ENCODE measurements at places on chromosomes 13 and 19.

DNA sequence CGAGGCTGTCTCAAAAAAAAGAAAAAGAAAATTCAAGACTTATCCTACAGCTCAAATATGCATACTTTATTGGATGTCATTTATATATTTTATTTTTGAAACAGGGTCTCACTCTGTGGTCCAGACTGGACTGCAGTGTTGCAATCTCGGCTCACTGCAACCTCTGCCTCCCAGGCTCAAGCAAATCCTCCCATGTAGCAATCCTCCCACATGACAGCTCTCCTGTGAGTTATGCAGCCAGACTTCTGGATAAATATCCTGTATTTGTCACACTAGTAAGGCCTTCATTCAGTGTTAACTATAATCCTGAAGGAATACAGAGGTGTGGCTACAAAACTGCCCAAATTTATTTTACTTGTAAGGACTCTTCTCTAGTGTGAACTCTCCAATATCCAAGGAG lies 7.2 kb downstream of the ZNF552 start:
- DNase-seq = no peak

DNA sequence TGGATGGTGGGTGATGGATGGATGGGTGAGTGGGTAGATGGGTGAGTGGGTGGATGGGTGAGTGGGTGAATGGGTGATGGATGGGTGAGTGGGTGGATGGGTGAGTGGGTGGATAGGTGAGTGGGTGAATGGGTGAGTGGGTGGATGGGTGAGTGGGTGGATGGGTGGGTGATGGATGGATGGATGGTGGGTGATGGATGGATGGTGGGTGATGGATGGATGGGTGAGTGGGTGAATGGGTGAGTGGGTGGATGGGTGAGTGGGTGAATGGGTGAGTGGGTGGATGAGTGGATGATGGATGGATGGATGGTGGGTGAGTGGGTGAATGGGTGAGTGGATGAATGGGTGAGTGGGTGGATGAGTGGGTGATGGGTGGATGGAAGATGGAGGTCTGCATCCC lies 2.8 kb downstream of the SMIM24 start:
- DNase-seq = no peak

DNA sequence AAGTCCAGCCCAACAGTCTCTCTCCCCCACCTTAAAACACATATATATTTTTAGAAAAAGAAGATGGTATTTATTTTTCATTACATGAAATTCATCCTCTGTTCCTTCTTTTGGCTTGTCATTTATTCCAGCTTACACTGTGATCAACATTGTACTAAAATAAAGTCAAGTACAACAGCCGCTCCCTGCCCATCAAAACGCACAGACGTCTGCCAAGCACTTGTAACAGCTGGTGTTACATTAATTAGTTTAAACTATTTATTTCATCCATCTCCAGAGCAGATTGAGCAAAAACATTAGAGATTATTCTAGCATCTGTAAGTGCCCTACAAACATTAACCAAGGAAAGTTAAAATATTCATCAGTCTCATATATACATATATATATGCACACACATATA lies 350.5 kb downstream of the DACH1 start:
- no peak for DNase-seq

DNA sequence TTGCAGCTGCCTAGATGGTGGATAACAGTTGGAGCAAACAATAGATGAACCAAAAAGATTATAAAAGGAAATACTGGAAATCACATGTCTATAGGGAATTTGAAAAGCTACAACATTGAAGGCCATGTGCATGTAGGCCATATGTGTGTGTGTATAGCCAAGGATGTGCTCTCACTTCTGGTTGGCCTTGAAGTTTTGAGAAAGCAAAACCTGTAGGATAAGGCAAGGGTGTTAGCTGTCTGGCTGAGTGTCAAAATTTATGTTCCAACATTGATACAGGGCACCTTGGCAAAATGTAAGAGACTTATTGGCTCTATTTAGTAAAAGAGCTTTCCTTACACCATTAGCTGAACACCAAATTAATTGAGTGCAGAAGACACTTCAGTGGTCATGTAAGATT lies 1723.6 kb upstream of the PCDH20 start:
- DNase-seq = no peak

- DNase-seq = no peak
Measured at GRCh38 chr19:32676895-32677359, 1.3 kb downstream of the RGS9BP start.

DNA sequence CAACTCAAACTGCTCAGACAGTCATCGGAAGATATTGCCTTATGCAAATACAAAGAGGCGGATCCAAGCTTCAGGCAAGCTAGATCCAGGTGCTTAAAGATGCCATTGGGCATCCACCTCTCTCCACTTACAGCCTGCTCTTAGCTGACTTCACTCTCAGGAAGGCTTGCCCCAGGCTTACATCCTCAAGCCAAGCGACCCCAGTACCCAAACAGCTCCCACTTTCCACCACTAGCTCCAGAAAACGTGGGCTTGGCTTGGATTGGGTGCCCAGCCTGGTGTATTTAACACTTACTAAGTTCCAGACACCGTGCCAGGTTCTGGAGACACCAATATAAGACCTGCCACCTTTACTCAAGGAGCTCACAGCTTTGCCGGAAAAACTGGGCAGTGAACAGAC lies 142.1 kb upstream of the VSTM2B start:
- no peak for DNase-seq

GRCh38 chr13:32737679-32738078 lies 151.4 kb downstream of the PDS5B start:
- DNase-seq = no peak

GRCh38 chr13:48977973-48978372 lies 2.3 kb downstream of the FNDC3A start:
- no peak for DNase-seq

DNA sequence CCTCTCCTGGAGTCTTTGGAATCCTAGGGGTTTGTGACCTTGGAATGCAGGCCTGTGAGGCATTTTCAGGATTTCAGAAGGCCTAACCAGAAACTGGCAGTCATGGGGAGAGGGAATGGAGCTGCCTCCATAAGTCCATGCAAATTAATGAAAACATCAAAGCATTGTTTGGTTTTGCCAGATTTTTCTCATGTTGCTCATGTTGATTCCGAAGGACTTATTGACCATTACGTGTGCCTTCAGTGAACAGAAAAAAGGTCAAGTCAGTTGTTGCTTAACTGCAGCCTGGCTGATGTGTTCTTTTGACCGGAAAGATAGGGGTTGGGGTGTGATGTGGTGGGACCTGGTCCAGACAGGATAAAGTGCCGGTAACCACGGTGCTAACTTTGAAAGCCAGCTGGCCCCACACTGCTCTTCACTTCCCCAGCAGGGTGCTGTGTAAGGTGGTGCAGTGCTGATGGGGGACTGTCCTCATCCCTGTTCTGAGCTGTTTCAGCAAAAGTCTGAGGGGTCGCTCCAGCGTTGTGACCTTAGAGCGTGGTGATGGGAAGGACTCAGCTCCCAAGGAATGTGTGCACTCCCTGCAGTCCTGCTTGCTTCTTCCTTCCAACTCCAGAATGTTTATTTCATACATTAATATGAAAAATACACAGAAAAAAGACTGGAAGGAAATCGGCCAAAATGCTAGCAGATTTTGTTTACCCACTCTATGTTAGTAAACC lies 3.5 kb downstream of the RNF113B start:
- peak; percentile 92 for DNase-seq

- DNase-seq = no peak
Measured at GRCh38 chr19:18366021-18366435, 19.9 kb upstream of the GDF15 start.

DNA sequence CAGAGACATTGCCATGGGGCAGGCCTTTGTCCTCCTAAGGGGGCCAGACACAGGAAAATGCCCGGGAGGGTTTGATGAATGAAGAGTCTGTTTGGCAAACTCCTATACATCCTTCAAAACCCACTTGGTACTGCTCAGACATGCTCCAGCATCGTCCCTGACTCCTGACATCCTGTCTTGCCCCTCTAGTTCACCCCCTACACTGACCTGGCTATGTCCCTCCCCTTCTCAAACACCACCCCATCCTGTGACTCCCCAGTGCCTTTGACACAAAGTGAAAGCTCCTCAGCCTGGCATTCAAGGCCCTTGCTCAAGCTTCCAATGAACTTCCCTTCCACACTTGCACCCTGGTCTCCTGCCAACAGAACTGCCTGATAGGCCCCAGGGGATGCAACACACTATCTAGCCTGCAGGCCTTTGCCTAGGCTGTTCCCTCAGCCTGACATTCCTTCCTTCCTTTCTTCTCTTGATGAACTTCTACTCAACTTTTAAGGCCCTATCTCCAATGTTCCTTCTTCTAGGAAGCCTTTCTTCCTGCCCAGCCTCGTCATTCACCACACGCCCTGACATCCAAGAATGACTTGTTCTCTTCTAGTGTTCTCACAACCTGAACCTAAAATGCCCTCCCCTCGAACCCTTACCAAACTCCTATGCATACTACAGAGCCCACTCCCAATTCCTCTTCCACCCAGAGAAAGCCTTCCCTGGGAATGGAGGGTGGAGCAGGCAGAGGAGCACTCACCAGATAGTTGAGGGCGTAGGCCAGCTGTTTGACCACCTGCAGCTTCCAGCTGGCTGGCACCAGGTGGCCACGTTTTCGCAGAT lies 12.4 kb downstream of the JAK3 start:
- DNase-seq = no peak

GRCh38 chr13:105915146-105915850 lies 620.2 kb downstream of the EFNB2 start:
- DNase-seq = no peak

DNA sequence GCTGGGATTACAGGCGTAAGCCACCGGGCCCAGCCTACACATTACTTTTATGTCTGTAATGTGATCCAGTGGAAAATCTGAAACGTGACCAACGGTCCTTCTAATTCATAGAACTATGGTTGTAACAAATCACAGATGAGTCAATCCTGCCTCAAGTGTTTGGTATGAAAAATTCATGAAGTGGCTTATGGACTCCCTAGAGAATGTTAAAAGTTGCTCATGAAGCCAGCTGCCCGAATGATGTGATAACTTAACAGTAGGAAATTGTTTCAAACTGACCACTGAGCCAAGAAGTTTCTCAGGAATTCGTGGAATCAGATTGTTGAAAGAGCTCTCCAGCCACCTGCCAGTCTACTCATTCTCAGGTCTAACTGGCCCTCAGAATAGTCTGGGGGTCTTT lies 59.4 kb upstream of the FARP1 start:
- DNase-seq = peak; percentile 88

GRCh38 chr19:53158119-53158656 lies 665 bp downstream of the ZNF347 start:
- DNase-seq = no peak

DNA sequence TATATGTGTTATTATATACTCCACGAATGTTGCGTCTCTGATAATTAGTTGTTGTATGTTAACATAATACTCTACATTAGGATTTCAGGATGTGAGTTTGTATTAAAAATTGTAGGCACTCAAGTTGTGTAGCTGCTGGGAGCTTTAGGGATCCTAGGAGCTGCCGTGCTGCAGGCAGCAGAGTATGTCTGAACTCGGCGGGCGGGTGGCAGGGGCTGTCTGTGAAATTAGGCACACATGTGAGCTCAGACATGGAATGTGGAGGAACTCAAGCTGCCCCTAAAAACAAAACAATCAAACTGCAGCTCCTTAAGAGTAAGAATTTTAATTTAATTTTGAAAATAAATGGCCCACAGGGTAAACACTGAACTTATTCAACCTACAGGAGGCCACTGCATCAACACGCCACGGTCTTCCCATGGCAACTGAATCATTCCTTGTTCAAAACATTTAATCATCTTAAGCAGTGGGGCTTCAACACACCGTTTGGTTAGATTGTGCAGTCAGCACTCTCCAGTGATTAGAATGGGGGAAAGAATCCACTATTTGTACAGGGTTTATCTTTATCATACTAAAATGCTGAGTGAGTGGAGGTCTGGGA lies 22.7 kb downstream of the SERTM1 start:
- DNase-seq = no peak

DNA sequence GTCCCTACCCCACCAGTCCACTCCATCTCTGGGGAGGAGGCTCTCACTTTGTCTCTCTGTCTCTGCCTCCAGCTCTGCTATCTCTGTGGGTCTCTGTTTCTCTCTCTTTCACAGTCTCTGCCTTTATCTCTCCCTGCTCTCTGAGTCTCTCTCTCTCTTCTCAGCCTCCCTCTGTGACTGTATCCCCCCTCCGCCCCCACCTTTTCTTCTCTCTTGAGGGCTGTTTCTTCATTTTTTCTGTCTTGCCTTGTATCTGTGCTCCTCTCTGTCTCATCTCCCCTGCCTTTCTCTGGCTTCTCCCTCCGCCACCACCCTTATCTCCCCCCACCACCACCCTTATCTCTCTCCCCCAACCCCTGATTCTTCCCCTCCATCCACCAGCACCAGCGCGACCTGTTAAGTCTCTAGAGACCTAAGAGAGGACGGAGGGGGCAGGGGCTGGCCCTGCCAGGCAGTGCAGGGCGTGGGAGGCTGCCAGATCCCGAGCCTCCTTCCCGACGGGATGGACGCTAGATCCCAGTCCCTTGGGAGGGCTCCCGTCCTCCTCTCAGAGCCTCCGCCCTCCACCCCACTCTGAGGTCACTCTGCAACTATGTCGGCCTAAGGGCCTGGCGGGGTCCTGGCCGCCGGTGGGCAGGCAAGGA lies 1.0 kb downstream of the AXL start:
- no peak for DNase-seq

DNA sequence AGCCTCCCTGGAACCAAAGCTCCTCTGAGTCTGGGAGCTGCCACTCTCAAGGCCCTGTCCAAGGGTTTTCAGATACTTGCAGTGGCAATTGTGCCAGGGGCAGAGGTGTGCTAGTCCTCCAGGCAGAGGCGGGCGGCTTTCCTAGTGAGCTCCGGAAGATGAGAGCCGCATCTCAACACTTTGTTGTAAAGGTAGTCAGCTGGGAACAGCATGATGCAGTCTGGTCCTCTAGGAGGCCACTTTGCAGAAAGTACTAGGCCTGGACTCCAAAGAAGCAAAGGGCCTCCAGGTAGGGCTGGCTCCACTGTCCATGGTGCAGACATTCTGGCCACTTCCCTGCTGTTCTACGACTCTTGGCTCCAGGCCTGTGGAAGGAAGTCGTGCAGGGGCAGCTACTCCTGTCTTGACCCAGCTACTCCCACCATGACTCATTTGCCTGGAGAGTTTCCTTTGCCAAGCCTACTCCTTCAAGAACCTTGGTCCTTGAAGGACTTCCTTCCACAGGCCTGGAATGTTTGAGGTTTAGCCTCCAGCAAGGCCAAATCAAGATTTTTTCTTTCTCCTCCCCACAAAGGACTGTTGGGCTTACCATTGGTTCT lies 9.9 kb upstream of the ZNF536 start:
- DNase-seq = no peak

- no peak for DNase-seq
Measured at GRCh38 chr13:109567315-109567714, 219.1 kb downstream of the IRS2 start.
